A549 (cell line): ENCODE measurements at places on chromosomes 13 and 19. TPM values are rescaled to one million over a fixed set of nuclear protein-coding genes. Genes with fewer than 3 reads are reported as not detected.

COG3 gene
- polyA plus RNA-seq: 8.2 to 9.1 TPM (median 9.0 TPM) in 3 replicates

CD79A gene
- polyA plus RNA-seq: 0.29 to 0.54 TPM (median 0.29 TPM) in 3 replicates

CFD gene
- polyA plus RNA-seq: 13.8 to 14.8 TPM (median 14.3 TPM) in 3 replicates

ACP5 gene
- not detected in 3 replicates for polyA plus RNA-seq

ZNF460 gene
- polyA plus RNA-seq: 0.50 to 0.63 TPM (median 0.58 TPM) in 3 replicates

ELAVL1 gene
- 55.6 to 58.9 TPM (median 57.3 TPM) in 3 replicates for polyA plus RNA-seq

RPS5 gene
- 2,123 to 2,259 TPM (median 2,149 TPM) in 3 replicates for polyA plus RNA-seq

ZNF100 gene
- not detected in 3 replicates for polyA plus RNA-seq
